ENCODE measurements at places on chromosomes 4 and X.

GRCh38 chr4:10732235-10732913, 47.8 kb upstream of the CLNK start:
- no peak for DNase-seq

GRCh38 chr4:149512501-149512900, 303.1 kb downstream of the IQCM start:
- DNase-seq: no peak

DNA sequence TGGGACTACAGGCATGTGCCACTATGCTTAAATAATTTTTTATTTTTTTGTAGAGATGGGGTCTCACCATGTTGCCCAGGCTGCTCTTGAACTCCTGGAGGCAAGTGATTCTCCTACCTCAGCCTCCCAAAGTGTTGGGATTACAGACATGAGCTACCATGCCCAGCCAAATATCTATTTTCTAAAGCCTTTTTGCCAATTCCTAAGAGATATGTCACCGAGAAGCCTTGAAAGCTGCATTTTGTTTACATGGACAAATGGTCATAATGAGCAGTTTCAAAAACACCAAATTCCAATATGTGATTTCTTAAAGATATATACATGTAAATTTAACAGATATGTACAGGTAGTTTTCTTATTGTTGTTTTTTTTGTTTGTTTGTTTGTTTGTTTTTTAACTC, 33.0 kb upstream of the PGRMC2 start:
- DNase-seq: no peak

DNA sequence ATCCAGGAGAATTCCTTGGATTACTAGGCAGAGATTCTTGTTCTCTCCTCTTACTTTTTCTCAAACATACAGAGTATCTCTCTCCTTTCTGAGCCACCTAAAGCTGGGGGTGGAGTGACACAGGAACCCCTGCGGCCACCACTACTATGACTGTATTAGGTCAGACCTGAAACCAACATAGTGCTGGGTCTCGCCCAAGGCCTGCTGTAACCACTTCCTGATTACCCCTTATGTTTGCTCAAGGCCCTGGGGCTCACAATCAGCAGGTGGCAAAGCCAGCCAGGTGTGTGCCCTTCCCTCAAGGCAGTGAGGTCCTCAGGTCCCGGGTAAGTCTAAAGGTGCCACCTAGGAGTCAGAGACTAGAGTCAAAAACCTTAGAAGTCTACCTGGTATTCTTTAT, 166.4 kb downstream of the PARM1 start:
- no peak for DNase-seq

DNA sequence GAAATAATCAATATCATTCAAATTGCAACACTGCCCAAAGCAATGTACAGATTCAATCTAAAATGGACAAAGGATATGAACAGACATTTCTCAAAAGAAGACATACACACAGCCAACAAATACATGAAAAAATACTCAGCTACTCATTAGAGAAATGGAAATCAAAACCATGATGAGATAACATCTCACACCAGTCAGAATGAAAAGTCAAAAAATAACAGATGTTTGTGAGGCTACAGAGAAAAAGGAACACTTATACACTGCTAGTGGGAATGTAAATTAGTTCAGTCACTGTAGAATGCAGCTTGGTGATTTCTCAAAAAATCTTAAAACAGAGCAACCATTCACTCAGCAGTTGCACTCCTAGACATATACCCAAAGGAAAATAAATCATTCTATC, 205.2 kb downstream of the DKK2 start:
- no peak for DNase-seq

- DNase-seq: no peak
Measured at GRCh38 chr4:36432586-36432985, 151.2 kb downstream of the DTHD1 start.

DNA sequence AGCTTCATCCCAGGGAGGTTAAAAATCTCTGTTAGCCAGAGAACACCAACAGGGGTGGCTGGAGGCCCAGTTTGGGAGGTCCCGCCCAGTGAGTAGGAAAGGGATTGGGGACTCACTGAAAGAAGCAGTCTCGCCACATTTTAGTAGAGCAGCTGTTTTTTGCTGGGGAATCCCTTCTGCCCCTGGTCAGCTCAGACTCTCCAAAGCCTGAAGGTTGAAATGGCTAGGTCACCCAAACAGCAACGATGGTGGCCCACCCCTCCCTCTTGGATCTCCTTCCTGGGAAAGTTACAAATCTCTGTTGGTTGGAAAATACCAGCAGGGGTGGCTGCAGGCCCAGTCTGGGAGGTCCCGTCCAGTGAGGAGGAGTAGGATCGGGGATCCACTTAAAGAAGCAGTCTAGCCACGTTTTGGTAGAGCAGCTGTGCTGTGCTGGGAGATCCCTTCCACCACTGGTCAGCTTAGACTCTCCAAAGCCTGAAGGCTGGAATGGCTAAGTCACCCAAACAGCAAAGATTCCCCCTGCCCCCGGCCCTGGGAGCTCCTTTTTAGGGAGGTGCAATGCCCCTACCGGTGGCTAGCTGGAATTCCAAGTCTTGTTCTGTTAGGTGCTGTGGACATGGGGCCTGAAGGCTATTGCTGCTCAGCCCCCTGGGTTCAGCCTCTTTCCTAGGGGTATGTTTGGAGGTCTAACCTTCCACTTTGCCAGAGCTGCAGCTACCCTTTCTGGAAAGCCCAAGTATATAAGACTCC, 40.0 kb upstream of the TEX13A start:
- DNase-seq: no peak

DNA sequence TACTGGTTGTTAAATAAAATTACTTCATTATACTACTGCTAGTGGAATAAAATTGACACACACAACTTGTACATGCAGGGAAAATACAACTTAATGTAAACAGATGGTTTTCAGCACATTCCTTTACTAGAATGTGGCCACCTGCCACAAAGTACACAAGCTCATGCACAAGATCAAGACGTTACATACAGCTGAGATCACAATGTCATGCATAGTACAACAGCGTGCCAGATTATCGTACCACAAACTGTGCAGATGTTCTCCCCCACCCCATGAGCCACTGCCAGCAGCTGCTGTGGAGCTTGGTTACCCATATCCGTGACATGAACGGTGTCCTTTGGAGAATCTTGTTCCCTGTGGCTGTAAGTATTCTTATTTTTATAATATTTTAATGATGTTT, 27.7 kb downstream of the FBXO8 start:
- no peak for DNase-seq

DNA sequence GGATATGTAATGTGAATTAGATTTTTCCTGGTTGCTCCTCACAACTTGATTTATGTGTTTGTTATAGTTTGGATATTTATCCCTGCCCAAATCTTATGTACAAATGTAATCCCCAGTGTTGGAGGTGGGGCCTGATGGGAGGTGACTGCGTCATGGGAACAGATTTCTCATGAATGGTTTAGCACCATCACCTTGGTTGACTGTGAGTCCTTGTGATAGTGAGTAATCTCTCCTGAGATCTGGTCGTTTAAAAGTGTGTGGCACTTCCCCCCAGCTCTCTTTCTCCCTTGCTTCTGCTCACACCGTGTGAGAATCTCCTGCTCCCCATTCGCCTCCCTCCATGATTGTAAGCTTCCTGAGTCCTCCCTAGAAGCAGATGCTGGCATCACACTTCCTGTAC, 2.2 kb downstream of the MID2 start:
- DNase-seq: no peak

- DNase-seq: no peak
Measured at GRCh38 chr4:72152731-72153130, 120.9 kb downstream of the NPFFR2 start.

- no peak for DNase-seq
Measured at GRCh38 chr4:27049239-27049829, 188.7 kb downstream of the STIM2 start.

- no peak for DNase-seq
Measured at GRCh38 chrX:16771483-16772398, 14.5 kb upstream of the TXLNG start.

DNA sequence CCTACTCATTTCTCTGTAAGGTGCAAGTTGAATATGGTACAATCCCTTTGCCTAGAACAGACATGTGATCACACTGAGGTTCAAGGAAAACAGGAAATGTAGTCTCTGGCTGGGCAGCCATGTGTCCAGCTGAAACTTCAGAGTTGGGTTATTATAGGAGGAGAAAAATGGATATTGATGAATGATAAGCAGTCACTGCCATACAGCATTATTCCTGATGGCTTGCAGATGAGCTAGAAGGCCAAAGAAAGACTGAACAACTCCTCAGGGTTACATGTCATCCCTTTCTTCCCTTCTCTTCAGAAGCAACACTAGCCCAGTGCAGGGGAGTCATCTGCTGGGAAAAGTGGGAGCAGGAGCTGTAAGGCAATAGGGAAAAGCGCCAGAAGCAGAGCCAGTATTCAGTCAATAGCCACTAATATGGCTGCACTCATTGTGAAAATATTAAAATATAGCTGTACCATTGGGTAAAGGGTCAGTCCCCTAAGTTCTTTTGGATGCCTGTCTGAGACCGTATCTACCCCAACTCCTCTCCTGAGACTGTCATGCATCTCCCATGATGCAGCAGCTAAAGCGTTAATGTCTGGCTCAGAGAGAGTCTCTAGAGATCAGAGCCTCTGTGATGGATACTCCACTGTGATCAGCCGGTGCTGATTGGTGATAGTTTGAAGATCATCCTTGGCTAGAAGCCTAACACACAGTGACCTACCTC, 20.5 kb downstream of the PHOX2B start:
- DNase-seq: no peak

GRCh38 chr4:184331268-184331995, 113.8 kb upstream of the ENPP6 start:
- no peak for DNase-seq

DNA sequence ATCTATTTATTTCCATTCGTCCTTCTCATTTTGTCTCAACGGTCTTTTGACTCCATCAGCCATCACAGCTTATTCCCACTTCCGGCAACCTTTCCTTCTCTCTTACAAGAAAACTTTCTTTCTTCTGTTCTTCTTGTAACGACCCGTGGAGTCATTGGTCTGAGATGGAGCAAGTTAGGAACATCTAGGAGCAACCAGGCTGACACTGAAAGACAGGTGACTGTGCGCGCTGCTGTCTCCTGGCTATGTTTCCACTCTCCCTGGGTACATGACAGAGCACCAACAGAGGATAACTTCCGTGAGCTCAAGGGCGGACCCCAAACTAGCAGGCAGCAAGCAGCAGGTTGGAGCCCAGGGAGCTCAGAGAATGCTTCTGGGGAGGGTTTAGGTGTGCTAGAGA, 2.5 kb downstream of the FGF5 start:
- DNase-seq: no peak

GRCh38 chr4:180169394-180169793, 2073.8 kb upstream of the TENM3 start:
- no peak for DNase-seq

DNA sequence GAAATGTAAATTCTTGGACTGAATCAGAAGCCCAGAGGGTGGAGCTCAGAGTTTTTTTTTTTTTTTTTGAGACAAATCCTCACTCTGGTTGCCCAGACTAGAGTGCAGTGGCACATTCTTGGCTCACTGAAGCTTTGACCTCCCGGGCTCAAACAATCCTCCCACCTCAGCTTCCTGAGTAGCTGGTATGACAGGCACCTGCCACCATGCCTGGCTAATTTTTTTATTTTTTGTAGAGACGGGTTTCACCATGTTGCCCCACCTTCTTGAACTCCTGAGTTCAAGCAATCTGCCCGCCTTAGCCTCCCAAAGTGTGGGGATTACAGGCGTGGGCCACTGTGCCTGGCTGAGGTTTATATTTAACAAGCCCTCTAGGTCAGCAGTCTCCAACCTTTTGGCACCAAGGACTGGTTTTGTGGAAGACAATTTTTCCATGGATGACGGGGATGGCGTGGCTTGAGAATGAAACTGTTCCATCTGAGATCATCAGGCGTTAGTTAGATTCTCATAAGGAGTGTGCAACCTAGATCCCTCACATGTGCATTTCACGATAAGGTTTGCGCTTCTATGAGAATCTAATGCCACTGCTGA, 76.7 kb downstream of the FHIP1A start:
- no peak for DNase-seq

GRCh38 chr4:140121646-140122045, 32.3 kb downstream of the MAML3 start:
- DNase-seq: no peak

DNA sequence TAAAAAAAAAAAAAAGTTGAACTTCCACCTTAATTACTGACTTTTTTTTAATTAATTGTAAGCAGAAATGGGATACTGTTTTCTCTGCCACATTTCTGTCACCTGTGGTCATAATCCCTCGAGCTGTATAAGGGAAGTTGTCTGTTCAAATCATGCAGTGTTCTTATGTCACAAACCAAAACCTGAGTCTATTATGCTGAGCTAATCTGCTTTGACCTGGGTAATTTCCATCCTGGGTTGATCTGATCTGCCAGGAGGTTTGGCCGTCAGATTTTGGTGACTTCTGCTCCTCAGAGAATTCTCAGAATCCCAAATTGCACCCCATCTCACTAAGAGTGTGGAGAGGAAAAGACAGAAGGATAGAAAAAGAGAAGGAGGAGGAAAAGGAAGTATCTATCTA, 683.1 kb downstream of the KCTD8 start:
- DNase-seq: no peak

GRCh38 chrX:139881130-139881529, 51.7 kb downstream of the ATP11C start:
- no peak for DNase-seq

DNA sequence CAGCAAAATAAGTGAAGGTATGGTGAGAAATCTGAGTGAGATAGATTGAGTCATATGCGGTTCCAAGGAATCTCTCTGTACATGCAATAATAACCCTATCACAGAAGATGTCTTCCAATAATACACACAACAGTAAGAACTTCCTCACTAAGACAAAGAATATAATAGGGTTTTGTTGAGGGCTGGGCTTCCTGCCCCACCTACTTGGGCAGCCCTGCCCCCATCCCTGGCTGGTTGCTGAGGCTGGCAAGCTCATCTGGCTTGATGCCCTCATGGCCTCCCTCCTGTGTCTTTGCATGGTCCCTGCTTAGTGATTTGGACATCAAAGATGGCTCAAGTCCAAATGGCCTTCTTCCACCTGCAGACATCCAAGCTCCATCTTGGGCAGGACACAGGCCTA, 2.7 kb downstream of the GEMIN8 start:
- no peak for DNase-seq

DNA sequence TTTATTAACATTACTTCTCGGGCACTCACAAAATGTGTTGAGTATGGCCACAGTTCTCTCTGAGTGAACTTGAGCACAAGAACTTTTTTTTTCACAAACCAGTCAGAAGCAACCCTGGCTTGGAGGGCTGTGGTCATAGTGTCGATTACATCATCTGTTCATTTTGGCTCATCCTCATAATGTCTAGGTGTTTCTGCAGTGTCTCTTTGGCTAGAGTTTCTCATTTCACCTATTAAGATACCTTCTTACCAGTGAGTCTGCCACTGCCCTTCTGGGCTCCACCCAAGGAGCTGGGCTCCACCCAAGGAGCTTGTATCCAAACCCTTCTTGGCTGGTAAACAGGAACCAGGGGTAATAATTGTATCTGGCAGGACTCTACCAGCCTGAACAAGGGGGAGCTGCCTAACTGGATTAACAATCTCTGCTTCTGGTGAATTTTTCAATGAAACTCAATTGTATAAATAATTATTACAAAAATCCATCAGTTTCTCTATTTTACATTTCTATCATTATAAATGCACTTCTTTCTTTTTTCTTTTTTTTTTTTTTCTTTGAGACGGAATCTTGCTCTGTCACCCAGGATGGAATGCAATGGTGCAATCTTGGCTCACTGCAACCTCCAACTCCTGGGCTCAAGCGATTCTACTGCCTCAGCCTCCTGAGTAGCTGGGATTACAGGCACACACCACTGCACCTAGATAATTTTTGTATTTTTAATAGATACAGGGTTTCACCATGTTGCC, 667.7 kb upstream of the SLIT2 start:
- no peak for DNase-seq

- DNase-seq: no peak
Measured at GRCh38 chr4:83356899-83357661, 22.4 kb upstream of the HPSE start.

GRCh38 chr4:106687026-106687425, 318.4 kb upstream of the GIMD1 start:
- no peak for DNase-seq
